ENCODE measurements at places on chromosomes 6 and 20.

DNA sequence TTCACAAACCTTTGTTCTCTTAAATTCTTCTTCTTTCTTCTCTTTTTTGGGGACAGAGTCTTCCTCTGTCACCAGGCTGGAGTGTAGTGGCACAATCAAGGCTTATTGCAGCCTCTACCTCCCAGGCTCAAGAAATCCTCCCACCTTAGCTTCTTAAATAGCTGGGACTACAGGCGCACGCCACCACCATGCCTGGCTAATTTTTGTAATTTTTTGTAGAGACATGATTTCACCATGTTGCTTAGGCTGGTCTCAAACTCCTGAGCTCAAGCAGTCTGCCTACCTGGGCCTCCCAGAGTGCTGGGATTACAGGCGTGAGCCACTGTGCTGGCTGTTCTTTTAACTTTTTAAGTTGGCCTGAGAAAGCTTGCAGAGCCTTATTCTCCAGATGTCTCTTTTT is 48.0 kb downstream of the NCOA3 start:
- no peak for DNase-seq

DNA sequence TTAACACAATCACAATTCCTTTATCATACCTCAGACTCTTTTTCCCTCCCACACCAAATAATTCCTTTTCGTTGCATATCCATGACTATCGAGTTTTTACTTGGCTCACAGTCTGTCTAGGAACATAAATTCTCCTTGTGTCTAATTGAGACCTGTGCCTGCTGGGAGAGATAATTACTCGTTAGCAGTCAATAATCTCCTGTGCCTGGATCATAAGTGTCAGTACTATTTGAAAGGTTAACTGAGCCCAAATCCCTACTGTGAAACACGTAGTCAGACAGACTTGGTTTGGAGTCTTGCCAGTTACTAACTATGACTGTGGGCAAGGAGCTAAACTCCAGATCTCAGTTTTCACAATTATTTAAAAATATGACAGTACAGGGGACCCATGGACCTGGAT is 5.7 kb upstream of the CTNNBL1 start:
- no peak for DNase-seq

DNA sequence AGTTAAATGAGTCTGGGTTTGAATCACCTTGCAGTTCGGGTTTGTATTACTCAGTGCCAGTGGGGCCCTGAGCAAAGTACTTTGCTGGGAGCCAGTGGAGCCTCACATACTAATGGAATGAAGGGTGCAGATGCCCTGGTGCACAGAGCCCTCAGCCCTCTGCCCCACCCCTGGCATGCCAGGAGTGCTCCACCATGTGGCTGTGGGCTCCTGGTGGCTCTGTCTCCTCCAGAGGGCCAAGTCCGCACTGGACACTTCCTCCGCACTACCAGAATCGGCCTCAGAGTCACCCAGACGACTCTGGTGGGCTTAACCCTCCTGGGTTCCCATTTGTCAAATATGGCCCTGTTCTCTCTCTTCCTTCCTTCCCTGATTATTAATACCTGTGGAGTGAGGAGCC is 94.0 kb downstream of the STK35 start:
- DNase-seq = no peak

DNA sequence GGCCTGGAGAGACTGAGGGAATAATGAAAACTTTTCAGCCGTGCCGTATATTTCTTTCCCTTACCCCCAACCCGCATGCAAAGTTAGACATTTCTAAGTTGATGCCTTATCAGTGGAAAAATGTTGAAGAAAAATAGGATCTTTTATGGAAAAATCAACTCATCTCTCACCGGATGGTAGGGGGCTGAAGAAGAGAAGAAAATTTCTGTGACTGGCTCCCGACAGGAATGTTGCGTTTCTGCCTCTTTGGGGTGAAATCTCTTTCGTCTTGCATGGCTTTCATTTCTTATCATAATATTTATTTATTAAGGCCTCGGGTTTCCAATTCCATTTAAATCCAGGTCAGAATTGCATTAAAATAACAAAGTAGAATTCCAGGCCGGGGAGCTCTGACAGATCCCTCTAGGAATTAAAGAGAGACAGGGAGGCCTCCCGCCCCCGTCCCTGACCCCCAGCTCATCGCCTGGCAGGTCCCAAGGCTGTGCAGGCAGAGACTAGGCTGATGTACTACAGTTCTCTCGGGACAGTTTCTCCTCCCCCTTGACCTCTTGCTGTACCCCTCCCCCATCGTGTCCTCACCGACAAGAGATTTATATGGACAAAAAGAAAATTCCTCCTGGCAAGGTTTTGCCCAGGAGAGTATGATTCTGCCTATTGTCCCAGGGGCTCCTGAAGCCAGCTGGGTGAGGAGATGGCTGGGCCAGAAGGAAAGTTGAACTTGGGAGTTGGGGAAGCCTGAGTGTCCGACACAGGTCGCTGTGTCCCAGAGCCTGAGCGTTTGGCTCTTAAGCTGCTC is 1.3 kb downstream of the SCUBE3 start:
- no peak for DNase-seq

DNA sequence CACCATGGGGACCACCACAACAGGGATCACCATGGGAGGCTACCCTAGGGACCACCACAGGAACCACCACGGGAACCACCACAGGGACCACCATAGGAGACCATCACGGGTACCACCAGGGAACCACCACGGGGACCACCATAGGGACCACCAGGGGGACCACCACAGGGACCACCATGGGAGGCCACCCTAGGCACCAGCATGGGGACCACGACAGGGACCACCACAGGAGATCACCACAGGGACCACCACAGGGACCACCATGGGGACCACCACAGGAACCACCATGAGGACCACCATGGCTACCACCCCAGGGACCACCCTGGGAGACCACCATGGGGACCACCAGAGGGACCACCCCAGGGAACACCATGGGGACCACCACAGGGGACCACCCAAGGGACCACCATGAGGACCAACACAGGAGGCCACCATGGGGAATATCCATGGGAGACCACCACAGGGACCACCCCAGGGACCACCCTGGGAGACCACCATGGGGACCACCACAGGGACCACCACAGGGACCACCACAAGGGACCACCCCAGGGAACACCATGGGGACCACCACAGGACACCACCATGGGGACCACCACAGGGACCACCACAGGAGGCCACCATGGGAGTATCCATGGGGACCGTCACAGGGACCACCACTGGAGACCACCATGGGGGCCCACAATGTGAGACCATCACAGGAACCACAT is 67.6 kb upstream of the MPC1 start:
- DNase-seq = no peak

DNA sequence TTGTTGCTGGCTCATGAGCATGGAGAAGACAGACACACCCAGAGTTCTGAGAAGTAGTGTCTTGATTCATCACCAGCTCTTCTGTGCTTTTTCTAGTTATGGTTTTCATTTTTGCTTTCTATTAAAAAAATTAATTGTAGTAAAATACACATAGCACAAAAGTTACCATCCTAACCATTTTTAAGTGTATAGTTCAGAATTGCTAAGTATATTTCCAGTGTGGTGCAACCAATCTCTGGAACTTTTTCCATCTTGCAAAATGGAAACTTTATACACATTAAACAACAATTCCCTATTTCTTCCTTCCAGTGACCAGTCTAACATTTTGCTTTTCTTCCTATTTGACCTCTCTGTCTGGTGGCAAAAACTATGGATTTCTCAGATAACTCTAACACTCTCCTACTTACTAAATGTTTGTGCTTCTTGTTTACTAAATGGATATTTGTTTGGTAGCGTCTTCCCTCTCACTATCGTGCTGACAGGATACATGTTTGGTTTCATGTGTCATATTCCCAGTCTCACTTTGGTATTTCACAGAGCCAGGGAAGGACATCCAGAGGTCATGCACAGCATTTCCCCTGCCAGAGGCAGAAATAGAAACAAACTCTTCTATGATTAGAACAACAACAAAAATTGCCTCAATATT is 40.6 kb downstream of the TXLNB start:
- no peak for DNase-seq

GRCh38 chr20:35091816-35092523 is 637 bp downstream of the TRPC4AP start:
- no peak for DNase-seq

DNA sequence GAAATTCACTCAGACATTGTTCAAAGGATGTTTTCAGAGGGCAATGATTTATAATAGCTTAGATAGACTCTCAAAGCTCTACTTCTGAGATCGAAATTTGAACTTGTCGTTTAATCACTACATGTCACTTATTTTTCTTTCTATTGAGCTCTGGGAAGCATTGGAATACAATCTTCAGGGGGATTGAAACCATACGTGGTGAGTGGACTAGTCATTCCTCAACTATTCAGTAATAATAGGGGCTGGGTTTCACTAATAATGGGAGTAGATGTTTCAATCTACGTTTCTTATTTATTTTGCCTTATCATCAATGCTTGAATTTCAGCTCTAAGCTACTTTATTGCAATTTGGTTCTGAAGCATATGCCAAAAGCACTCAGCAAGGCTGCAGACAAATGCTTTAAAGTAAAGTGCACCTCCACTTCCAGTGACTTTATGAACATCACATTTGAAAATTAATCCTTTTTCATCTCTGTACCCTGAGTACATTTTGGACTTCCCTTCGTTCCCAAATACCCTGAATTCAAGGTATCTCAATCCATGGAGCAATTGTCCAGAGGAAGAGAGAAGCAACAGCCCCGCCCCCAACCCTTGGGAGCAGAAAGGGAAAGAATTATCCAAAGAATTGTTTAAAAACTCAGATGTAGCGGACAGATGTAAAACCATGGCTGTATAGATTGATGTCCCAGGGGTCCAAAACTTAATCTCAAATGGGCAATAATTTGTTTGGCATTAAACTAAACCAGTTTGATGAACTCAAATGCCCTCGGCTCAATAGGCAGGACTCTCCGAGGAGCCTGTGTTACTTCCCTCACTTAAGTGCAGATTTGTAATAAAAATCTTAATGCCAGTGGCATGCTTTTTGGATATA is 68.1 kb downstream of the HFE start:
- DNase-seq = peak; percentile 59

DNA sequence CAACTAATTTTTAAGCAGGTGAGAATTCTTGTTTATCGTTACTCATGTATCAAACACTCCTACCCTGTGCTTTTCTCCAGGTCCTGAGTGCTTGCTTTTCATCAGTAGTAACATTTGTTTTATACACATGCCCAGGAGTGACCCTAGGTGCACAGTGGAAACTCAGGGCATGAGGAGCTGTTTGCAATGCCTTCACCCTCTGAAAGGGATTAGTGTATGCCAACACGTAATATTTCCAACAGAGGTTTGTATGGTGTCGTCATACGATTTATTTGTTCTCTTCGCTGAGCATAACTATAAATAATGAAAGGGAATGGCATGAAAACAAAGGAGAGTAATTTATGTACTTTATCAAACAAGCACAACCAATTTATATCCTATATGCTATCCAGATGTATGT is 537.4 kb upstream of the MMS22L start:
- no peak for DNase-seq

DNA sequence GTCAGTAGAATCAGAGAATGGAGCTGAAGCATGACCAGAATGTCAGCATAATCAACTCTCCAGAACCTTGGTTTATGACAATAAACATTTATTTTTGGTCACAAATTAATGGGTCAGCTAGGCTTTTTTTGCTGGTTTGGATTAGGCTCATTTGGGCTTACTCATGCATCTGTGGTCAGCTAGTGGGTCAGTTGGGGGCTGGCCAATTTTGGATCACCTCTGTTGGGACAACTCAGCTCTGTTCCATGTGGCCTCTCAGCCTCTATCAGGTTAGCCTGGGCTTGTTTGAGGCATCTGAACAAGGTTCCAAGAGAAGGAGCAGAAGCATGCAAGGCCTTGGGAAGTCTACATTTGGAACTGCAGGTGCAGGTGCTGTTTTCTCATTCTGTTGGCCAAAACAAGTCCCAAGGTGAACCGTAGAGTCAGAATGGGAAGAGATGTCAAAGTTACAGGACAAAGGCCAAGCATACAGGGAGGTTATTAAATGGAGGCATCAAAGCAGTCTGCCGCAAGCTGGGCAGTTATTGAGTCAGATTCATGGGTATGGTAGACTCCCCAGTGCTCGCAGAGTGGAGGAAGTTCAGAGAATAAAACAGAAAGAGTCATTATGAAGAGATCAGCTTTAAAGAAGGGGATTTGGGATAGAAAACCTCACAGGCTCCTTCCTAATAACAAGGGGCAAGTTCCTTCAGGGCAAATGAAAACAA is 173.0 kb downstream of the PLCB4 start:
- DNase-seq = no peak

DNA sequence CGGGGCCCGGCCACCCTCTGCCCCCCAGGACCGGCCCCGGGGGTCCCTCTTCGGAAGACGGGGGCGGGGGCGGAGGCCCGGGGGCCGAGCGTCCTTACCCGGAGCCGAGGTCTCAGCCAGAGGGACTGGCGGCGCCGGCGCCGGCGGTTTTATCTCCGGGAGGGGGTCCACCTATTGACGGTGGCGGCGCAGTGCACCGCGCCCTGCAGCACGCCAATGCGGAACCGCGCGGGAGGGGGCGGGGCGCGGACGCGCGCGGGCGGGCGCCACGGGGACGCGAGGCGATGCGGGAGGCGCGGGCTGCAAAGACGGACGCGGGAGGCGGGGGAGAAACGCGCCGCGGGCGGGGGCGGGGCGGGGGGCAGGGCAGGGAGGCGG is at the start of gene EEF1A2:
Gene EEF1A2, minus strand, starts transcription at position 124 of the 378 bp plus-strand sequence. CDS start 1,320 bp downstream, outside the sequence.
- peak; percentile 82 for DNase-seq

DNA sequence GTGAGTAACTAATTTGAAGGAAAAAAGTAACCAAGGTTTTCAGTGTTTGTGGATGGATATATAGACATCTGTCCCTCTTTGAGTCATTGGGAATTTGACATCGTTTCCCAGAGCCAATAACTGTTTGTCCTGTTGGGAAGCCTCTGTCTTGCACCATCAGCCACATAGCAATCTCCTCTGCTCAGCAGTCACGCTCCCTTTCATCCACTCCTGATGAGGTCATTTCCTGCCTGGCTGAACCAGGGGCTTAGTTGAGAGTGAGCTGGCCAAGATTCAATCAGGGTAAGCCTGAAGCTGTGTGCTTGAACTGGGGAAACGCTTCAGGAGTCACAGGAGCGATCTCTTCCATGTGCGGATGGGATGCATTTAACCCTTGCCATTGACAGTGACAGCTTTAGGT is 121.5 kb upstream of the FOXQ1 start:
- no peak for DNase-seq

GRCh38 chr6:139204978-139205377 is 70.1 kb downstream of the HECA start:
- DNase-seq = no peak

DNA sequence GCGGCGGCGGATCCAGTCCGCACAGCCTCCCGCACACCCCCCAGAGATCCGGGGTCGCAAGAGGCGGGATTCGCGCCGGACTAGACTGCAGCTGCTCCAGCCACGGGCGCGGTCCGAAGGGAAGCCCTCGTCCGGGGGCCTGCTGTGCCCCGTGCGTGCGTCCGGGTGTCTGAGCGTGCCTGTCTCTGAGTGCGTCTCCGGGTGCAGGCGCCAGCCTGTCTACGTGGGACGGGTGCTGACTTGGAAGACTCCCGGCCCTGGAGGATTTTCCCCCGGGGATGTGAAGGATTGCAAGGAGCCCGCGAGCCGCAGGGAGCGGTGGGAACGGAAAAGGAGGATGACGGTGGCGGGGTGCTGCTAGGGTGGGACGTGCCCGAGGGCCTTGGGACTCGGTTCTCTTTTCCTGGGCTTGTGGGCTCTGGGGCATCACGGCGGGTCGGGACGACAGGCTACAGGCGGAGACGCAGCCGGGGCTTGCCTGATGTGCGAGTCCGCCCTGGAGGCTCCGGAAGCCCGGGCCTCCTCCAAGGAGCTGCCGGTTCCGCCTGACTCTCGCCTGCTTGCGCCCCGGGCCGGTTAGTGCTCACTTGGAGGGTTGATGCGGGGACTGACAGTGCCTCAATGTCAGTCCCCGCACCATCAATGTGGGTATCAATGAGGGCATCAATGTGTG is 5.7 kb downstream of the MAFB start:
- no peak for DNase-seq

GRCh38 chr6:95230071-95230740 is 347.1 kb upstream of the MANEA start:
- DNase-seq = peak; percentile 63
